ENCODE measurements at places on chromosomes 1 and 21. TPM values are rescaled to one million over a fixed set of nuclear protein-coding genes. Genes with fewer than 3 reads are reported as not detected.

The LINGO4 gene
- 0.63 TPM for total RNA-seq

The KDM5B gene
- total RNA-seq = 78.5 TPM

DNA sequence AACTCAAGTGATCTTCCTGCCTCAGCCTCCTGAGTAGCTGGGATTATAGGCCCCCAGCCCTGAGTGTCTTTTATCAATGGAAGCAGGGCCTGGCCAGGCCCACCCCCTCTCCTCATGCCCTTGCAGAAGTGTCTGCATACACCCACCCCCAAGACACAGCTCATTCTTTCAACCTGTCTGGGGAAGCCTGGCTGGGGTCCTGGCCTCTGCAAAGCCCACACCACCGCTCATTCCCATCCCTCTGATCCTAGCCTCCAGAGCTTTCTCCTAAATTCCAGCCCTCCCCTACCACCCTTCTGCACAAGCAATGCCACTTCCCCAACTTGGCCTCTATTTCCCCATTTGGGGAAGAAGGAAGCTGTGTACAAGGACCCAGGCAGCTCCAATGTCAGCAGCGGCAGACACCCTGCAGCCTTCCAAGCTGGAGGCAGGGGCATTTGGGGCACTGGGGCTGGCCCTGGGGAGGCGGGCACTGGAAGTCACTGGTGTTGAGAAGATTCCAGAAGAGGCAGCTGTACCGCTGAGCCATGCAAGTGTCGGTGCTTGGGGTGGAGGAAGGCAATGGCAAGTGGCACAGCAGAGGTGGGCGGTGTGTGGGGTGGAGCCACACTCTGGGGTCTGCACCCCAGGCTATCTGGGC, 33.7 kb upstream of the ARF1 start:
- no peak overlapping the region for H3K4me3 ChIP-seq
- no peaks in the 10 kb centered on the region for H3K36me3 ChIP-seq
- DNase-seq = no peak
- H3K27me3 ChIP-seq = no peaks in the 10 kb centered on the region
- no peak overlapping the region for H3K27ac ChIP-seq

DNA sequence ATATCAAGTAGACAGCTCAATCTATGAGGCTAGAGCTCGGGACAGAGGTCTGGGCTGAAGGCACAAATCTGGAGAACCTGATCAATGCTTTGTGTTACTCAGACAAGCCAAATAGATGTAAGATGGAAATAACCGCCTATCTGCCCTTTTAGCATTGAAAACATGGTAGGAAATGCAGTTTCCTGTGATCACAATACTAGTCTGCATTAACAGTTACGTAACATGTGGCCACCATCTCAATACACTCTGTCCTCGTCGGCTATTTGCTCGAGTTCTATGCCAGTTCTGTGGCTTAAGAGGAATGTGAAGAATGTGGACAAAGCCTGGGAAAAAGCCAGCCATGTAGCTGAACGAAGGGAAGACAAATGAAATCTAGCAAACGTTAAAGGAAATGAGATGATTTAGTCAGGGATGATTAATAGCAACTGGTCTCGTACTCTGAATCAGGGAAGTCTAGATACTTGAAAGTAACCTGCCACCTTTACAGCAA, 73.3 kb downstream of the HSF2BP start:
- H3K4me3 ChIP-seq = no peak overlapping the region
- no peaks in the 10 kb centered on the region for H3K27me3 ChIP-seq
- no peaks in the 10 kb centered on the region for H3K36me3 ChIP-seq
- peak; percentile 84 for DNase-seq

- H3K27me3 ChIP-seq = no peaks in the 10 kb centered on the region
- H3K4me3 ChIP-seq = no peak overlapping the region
These were observed 137.1 kb upstream of the MAGI3 start for GRCh38 chr1:113253187-113253586.

- H3K27ac ChIP-seq = no peak overlapping the region
- H3K36me3 ChIP-seq = no peaks in the 10 kb centered on the region
- H3K4me3 ChIP-seq = no peak overlapping the region
- peak; percentile 69 for DNase-seq
- H3K27me3 ChIP-seq = no peaks in the 10 kb centered on the region
These were observed 37.3 kb downstream of the ADARB1 start for GRCh38 chr21:45111703-45112102.

The C1orf87 gene
- not detected for total RNA-seq

The RHOC gene
- total RNA-seq = 188 TPM

The CCDC181 gene
- 0.56 TPM for total RNA-seq

GRCh38 chr21:41770901-41771624, 4.2 kb upstream of the RIPK4 start:
- no peak for DNase-seq
- H3K27ac ChIP-seq = no peak overlapping the region
- H3K36me3 ChIP-seq = no peaks in the 10 kb centered on the region
- no peak overlapping the region for H3K4me3 ChIP-seq
- no peaks in the 10 kb centered on the region for H3K27me3 ChIP-seq

DNA sequence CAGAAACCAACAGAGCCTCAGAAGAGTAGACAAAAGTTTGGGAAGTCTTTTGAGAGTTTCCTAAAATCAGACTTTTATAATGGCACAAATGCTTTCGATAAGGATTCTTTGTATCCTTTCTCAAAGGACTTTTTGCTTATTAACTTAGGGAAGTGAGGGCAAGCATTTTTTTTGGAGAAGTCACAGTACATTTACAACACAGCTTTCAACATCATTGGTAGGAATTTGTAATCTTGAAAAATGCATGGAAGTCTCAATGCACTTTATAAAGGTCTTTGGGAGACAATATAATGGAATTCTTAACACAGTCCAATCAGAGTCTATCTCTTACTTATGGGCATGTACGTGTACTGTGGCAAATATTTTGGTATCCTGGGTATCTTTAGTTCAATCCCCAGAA, 325.8 kb upstream of the NR5A2 start:
- DNase-seq = no peak
- H3K27ac ChIP-seq = peak overlapping the region; percentile 49
- H3K4me1 ChIP-seq = no peaks in the 10 kb centered on the region
- no peaks in the 10 kb centered on the region for H3K36me3 ChIP-seq
- H3K4me3 ChIP-seq = no peak overlapping the region
- H3K27me3 ChIP-seq = no peaks in the 10 kb centered on the region

- H3K36me3 ChIP-seq = no peaks in the 10 kb centered on the region
- H3K4me3 ChIP-seq = no peak overlapping the region
- no peaks in the 10 kb centered on the region for H3K4me1 ChIP-seq
- no peak for DNase-seq
- no peak overlapping the region for H3K27ac ChIP-seq
- no peaks in the 10 kb centered on the region for H3K27me3 ChIP-seq
These were observed 44.9 kb upstream of the ADAR start for GRCh38 chr1:154652893-154653292.

- no peaks in the 10 kb centered on the region for H3K4me1 ChIP-seq
- no peaks in the 10 kb centered on the region for H3K27me3 ChIP-seq
- peak; percentile 40 for DNase-seq
- H3K27ac ChIP-seq = no peak overlapping the region
These were observed 41.0 kb upstream of the LAPTM5 start for GRCh38 chr1:30798389-30799232.

The SUMO3 gene
- total RNA-seq = 77.6 TPM

GRCh38 chr1:59917026-59917784, 9.4 kb downstream of the CYP2J2 start:
- H3K27me3 ChIP-seq = no peaks in the 10 kb centered on the region
- no peak overlapping the region for H3K4me3 ChIP-seq
- no peaks in the 10 kb centered on the region for H3K4me1 ChIP-seq
- DNase-seq = no peak
- no peak overlapping the region for H3K27ac ChIP-seq

DNA sequence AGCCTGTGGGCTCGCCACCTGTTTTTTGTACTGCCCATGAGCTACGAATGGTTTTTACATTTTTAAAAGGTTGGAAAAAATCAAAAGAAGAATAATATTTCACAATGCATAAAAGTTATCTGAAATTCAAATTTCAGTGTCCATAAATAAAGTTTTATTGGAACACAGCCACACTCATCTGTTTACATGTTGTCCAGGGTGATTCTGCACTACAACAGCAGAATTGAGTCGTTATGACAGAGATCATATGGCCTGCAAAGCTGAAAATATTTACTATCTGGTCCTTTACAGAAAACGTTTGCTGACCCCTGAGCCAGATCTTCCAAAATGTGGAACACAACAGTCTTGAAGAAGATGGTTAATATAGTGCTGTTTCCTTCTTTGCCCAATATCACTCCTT, 89.4 kb downstream of the TM2D1 start:
- no peak overlapping the region for H3K27ac ChIP-seq
- H3K27me3 ChIP-seq = no peaks in the 10 kb centered on the region
- DNase-seq = no peak
- no peaks in the 10 kb centered on the region for H3K36me3 ChIP-seq
- H3K4me3 ChIP-seq = no peak overlapping the region
- no peaks in the 10 kb centered on the region for H3K4me1 ChIP-seq

- peak; percentile 61 for DNase-seq
- H3K27me3 ChIP-seq = no peaks in the 10 kb centered on the region
- no peaks in the 10 kb centered on the region for H3K4me1 ChIP-seq
- no peaks in the 10 kb centered on the region for H3K36me3 ChIP-seq
- no peak overlapping the region for H3K27ac ChIP-seq
These were observed 14.0 kb downstream of the PKNOX1 start for GRCh38 chr21:42988236-42988965.

- no peak for DNase-seq
- no peak overlapping the region for H3K4me3 ChIP-seq
- H3K27ac ChIP-seq = no peak overlapping the region
- H3K27me3 ChIP-seq = no peaks in the 10 kb centered on the region
These were observed 14.7 kb downstream of the TFF2 start for GRCh38 chr21:42336054-42336453.

GRCh38 chr1:193070942-193071341, 11.5 kb downstream of the RO60 start:
- no peak for DNase-seq
- no peaks in the 10 kb centered on the region for H3K36me3 ChIP-seq
- H3K4me1 ChIP-seq = peaks cover 9% of the 10 kb centered on the region
- no peak overlapping the region for H3K27ac ChIP-seq

GRCh38 chr21:32807717-32808380, 36.3 kb upstream of the PAXBP1 start:
- no peaks in the 10 kb centered on the region for H3K36me3 ChIP-seq
- H3K27me3 ChIP-seq = no peaks in the 10 kb centered on the region
- H3K27ac ChIP-seq = no peak overlapping the region
- no peak overlapping the region for H3K4me3 ChIP-seq
- no peak for DNase-seq

DNA sequence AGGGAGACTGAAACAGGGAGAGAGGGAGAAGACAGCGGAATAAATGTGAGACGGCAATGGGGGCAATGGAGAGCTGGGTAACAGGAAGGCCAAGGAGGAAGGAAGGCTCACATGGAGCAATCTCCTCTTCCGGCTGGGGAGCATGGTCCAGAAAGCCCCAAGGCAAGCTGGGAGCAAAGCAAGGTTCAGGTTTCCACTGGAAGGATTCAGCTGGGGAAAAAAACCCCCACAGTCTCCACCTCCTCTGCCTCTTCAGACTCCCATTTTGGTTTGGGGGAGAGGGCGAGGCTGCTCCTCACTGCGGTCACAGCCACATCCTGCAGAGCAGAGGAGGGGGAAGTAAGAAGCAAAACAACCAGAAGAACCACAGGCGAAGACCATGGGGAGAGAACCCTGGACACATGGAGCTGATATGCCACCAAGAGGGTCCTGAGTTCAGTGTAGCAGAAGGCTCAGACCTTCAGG, 650 bp downstream of the TNFAIP8L2 start:
- no peak overlapping the region for H3K4me3 ChIP-seq
- no peak for DNase-seq
- no peak overlapping the region for H3K27ac ChIP-seq
- no peaks in the 10 kb centered on the region for H3K4me1 ChIP-seq

DNA sequence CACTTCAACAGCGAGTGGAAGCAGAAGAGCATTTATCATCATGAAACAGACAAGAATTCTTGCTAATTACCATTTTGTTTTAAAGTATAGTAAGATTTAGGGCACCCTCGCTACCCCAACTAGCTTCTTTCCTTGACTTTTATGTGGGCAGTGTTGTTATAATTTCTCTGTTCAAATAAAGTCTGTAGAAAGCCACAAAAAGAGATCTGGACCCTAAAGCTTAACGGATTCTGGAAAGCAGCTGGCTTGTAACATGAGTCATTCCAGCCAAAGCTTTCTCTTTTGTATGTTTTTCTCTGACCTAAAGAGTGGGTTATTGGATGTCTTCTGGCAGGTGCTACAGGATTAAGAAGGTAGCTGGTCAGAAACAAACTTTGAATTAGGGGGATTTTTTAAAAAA, 37.4 kb downstream of the RUNX1 start:
- H3K4me1 ChIP-seq = no peaks in the 10 kb centered on the region
- H3K4me3 ChIP-seq = no peak overlapping the region
- H3K36me3 ChIP-seq = no peaks in the 10 kb centered on the region
- no peaks in the 10 kb centered on the region for H3K27me3 ChIP-seq

GRCh38 chr1:50197216-50197615, 88.5 kb downstream of the ELAVL4 start:
- H3K4me3 ChIP-seq = no peak overlapping the region
- H3K4me1 ChIP-seq = no peaks in the 10 kb centered on the region
- H3K27ac ChIP-seq = no peak overlapping the region
- no peaks in the 10 kb centered on the region for H3K36me3 ChIP-seq

The FGR gene
- 4.6 TPM for total RNA-seq

DNA sequence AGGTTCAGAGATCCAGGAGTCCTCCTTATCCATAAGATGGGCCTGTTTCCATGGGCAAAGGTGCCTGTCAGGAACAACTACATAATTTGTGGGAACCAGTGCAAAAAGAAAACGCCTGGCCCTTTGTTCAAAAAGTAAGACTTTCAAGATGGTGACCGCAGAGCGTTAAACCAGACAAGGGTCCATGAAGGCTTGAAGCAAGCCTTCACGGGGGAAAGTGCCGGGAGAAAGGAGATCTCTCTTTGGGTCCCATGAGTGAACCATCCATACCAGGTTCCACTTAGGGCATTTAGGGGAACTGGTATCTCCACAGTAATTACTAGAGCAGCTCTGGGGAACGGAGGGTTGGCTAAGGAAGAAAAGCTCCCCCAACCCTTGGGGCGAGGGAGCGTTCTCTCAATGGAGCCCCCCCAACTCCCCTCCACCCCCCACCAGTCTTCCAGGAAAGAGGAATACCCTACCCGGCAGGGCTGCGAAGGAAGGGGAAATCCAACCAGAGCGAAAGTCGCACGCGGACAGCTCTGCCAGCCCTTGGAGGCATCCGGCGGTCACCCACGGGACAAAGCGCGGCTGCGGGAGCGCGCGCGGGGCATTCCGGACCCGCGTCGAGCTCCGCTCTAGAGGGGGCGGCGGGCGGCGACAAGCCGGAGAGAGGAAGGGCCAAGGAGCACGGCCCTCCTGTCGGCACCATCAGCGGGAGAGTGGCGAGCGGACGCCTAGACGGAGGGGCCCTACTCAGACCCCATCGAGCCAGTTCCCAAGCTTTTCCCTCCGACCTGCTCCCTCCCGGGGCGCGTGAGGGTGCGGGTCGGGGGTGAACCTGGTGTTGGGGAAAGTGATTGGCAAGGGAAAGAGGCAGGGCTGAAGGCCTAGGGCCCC, 687 bp upstream of the RASSF5 start:
- peaks cover 66% of the 10 kb centered on the region for H3K4me1 ChIP-seq
- no peaks in the 10 kb centered on the region for H3K36me3 ChIP-seq
- peak overlapping the region; percentile 74 for H3K4me3 ChIP-seq
- DNase-seq = peak; percentile 37
